ENCODE measurements at places on chromosomes 1 and 21.

DNA sequence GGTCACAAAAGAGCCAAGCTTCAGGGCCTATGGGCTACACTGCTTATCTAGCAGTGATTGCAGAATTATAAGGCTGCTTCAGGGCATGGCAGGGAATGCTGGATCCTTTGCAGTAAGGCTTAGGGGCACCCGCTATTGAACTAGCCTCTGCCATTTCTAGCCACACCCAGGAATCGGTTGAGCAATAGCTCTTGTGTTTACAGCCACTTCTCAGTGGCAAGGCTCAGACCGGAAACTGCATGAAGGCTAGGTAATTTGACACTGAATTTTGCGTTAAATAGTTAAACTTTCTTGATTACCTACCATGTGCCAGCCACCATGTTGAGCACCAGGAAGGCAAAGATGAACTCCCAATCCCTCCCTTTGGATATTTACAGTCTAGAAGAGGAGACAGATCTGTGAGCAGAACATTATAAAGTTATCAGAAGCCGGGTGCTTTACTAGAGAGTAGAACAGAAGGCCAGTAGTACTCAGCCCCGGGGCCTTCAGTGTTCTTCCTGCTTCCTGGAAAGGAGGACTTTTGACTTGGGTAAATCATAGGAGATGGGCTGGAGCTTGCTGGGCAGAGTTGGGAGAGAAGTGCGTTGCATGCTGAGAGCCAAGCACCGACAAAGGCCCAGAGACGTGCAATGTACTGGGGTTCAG, 98.6 kb upstream of the LPGAT1 start:
- DNase-seq: no peak

DNA sequence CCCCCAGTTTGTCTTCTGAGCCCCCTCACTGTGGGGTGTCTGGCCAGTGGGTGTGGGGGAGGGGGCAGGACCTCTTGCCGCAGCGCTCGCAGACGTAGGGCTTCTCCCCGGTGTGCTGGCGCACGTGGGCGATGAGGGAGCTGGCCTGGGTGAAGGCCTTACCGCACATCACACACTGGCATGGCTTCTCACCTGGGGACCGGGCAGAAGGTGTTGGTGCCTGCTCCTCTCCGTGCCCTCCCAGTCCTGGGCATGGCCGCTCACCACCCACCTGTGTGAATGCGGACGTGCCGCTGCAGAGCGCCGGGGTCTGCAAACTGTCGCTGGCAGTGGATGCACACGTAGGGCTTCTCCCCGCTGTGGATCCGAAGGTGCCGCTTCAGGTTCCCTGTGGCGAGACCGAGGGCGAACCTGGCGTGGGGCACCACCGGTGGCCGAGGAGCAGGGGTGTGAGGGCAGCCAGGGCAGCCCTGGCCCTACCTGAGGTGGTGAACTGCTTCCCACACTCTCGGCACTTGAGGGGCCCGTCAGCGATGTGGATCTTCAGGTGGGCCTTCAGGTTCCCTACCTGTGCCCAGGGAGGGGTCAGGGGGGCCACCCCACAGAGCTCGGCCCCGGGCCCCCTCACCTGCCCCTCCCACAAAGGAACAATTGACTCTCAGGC, 32.4 kb downstream of the ZBTB17 start:
- no peak for DNase-seq

GRCh38 chr1:29264773-29265389, 28.6 kb downstream of the PTPRU start:
- DNase-seq: no peak

GRCh38 chr1:161738627-161739287, 10.8 kb upstream of the DUSP12 start:
- no peak for DNase-seq

DNA sequence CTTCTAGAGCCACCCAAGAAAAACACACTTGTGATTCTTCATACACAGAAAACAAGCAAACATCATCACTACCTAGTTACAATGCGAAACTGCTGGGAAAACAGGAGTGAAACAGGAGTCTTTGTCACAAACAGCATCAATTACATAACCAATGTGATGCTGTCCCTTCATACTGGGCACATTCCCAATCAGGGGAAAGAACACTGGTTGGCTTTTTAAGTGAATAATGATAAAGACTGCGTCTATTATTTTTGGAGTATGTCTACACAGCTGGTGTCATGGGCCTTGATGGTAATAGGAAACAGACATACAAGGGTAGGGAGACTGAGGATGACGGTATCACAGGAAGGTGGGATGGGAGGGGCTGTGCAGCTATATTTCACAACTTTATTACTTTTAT, 43.3 kb downstream of the SIPA1L2 start:
- DNase-seq: no peak

- DNase-seq: no peak
Observed at GRCh38 chr1:193542690-193543089, 356.3 kb upstream of the B3GALT2 start.

- DNase-seq: peak; percentile 37
Observed at GRCh38 chr1:38609166-38610025, 250.2 kb downstream of the RRAGC start.

DNA sequence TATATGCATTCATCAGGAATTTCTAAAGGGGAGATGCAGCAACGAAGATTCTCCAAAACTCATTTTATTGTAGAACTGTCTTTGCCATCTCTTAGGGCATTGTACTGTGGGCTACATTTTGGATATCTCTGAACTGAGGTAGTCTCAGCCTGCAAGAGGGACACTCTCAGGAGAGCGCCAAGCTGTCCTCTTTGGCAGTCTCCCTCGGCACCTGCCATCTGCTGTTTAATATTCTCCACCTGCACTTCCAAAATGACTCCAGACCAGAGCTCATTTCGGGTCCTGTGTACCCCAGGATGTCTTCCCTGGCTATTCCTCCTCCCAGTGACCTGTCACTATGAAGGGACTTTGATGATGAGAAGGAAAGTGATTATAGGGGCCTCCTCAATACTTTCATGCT, 356.3 kb upstream of the C1orf174 start:
- no peak for DNase-seq

DNA sequence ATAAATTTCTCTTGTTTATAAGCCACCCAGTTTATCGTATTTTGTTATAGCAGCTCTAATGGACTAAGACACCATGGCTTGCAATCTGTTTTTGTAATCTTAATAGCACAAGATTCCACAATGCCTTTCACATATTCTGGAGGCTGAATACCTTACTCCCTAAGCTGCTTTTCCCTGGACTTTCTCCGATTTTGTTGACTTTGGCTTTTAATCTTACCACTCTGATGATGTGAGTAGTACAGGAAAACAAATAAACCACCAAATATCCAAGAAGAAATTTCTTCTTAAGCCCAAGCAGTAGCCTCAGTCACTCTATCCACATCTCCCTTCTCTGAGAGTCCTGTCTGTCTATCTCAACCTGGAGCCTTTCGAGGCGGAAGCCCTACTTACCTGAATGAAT, 838.6 kb downstream of the LTN1 start:
- DNase-seq: no peak

- no peak for DNase-seq
Observed at GRCh38 chr1:211009944-211010343, 124.0 kb downstream of the KCNH1 start.

DNA sequence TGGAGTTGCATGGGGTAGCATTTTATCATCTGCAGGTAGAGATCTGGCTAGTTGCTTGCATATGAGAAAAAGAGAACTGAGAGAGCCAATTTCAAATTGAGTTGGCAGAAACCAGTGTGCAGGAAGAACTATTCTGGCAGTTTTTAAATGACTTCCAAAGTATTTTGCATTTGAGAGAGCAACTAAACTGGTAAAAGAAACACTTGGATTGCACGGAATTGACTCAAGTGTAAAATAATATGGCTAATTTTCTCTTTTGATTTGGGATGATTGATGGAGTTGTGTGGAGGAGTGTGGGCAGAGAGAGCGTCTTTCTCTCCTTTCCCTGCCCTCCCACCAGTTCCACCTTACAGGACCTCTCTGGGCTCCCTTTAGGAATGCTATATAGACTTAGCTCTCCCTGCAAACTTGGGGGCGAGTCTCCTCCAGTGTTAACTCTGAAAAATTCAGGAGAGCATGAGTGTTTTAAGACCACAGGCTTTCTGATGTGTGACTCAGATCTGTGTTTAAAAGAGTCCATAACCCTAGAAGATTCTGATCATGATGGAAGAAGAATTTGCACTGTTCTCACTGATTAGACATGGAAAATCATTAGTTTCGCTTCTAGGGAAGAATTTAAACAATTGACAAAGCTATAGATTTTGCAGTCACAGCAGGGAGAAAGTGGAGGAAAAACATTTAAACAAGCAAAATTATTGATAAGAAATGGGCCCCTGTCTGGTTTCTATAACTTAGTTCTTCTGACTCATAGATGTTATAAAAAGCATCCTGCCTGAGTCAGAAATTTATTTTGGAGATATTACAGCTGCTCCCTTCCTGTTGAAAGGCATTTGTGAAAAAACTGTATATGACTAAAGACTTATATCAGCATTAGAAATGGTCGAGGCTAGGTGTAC, 24.9 kb upstream of the CTBS start:
- no peak for DNase-seq

GRCh38 chr1:232244426-232244825, 385.5 kb downstream of the SIPA1L2 start:
- no peak for DNase-seq

GRCh38 chr1:152533327-152533938, 19.2 kb downstream of the CRCT1 start:
- no peak for DNase-seq

DNA sequence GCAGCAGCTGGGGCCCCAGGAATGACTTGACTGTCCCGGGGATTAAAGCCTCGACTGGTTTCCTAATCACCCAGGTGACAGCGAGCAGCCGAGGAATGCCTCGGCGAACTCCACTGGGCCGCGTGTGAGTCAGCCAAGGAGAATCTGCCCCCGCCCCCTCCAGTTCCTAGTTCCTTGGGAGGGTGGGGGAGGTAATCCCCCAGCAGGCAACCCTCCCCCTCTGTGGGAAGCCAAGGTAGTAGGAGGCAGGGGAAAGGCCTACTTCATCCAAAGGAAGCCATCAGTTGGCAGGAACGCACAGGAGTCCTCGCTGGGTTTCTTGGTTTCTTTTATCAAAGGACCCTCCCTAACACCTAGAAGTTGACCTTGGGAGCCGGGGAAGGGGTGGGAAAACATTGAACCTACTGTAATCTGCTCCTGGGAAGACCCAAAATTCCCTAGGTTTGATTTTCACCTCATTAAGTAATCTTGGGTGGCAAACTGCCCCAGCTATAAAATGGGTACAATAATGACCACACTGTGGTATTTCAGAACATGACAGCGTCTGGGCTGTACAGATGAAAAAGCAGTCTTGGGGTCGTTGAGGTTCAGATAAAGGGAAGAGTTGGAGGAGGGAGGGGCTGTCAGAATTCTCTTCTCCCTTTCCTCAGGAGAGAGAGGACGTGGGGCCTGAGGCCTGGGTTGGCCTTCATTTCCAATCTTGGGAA, 1.4 kb downstream of the TENT5B start:
- DNase-seq: peak; percentile 86

GRCh38 chr21:32994305-32994704, 31.4 kb upstream of the OLIG2 start:
- DNase-seq: no peak

- DNase-seq: no peak
Observed at GRCh38 chr1:176754676-176755075, 291.7 kb downstream of the PAPPA2 start.

- no peak for DNase-seq
Observed at GRCh38 chr1:154951901-154952657, 3.8 kb downstream of the PBXIP1 start.
